ENCODE measurements at places on chromosomes 7 and 10.

DNA sequence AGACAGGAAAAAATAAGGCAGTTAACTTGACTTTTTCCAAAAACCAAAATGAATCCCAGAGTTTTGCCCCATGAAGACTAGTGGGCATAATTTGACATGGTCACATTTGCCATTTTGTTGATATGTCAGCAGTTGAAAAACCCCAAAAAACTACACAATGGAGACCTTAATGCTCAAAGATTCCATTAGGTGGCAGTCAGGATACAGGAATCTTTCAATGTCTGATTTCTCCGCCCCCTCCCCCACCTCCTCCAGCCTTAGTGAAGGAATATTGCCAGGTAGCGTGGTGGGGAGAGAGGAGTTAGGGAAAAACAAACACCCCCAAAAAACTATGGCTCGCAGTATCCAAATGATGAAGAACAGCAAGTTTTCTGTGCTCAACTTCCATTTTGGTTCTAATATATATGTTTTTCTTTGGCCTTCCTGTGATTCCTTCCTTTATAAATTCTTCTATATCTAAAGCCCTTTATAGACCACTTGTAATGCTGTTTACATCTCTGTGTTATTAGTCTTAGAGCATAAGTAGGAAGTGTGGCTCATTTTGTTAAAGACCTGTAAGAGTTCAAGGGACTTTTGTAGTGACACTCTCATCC is 6.7 kb upstream of the SMNDC1 start:
- DNase-seq, result peak; percentile 80

GRCh38 chr10:29698773-29699490 is 64.2 kb upstream of the SVIL start:
- DNase-seq, result no peak

GRCh38 chr10:24370877-24371276 is 161.9 kb downstream of the KIAA1217 start:
- DNase-seq, result no peak

GRCh38 chr7:118114175-118114574 is 69.8 kb upstream of the LSM8 start:
- DNase-seq, result no peak

DNA sequence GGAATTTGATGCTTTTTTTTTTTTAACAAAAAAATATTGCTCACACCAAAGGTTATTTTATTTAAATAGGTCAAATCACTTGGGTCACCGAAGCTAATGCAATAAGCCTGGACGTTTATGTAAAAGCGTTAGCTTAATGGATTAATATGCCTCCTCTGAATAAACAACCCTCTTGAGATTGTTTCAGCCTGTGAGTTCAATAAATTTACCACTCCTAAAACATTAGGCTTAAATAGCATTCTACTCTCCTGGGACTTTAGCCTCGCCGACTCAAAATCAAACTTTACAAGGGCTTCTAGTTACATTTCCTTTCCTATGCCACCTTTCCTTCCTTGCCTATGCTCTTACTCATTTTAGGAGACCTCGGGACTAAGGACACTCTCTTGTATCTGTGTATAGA is 79.3 kb downstream of the DNAJB9 start:
- no peak for DNase-seq

Measured in inflammatory macrophage treated with lipopolysaccharide for 1 hour (primary cell).